ENCODE measurements at places on chromosomes 5 and 9.
A peak's percentile ranks its signal among the peaks of the same experiment; 100 is the strongest.

GRCh38 chr5:100792781-100793180, 110.3 kb downstream of the ST8SIA4 start:
- H3K4me1 ChIP-seq: no peaks in the 10 kb centered on the region
- H3K27ac ChIP-seq: no peak overlapping the region
- DNase-seq: no peak
- no peaks in the 10 kb centered on the region for H3K36me3 ChIP-seq
- no peaks in the 10 kb centered on the region for H3K27me3 ChIP-seq
- H3K4me3 ChIP-seq: no peak overlapping the region

DNA sequence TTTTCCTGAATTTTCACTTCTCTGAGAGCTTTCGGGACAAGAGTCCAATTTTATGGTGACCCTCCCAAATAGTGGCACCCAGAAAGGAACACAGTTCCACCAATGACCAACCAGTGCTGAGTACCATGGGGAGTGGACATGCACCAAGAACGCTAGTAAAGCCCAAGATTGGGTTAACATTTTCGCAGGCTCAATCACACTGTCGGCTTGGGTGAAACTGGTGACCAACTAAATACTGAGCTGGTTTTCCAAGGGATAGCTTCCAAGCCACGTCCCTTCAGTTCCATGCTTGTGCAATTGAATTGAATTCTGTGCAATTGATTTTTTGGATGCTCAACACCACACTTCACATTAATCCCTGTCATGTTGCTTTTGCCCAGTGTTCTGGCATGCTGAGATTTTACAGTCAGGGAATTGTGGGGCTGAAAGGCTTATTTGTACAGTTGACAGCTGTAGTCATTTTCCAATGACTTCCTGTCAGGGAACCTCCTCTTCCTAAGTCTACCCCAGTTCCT, 37.6 kb upstream of the TRMT10B start:
- no peak for DNase-seq
- peaks cover 36% of the 10 kb centered on the region for H3K27me3 ChIP-seq
- H3K4me3 ChIP-seq: no peak overlapping the region
- H3K36me3 ChIP-seq: no peaks in the 10 kb centered on the region
- H3K4me1 ChIP-seq: no peaks in the 10 kb centered on the region

DNA sequence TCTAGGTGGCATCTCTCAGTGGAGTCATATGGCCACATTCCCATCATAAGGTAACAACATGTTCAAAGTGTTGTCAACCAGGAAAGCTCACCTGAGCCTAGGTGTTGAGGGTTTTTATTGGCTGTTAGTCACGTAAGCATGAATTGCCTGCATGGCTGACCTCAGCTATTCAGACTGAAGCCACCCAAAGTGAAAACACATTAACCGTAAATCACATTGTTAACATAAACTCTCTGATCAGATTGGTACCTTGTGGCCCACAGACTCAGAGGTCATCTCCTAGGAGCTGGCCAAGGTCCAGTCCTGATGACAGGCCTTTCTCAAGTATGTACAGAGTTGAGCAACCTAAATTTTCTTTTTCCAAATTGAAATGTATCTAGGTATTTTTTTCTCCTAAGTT, 26.7 kb downstream of the SRFBP1 start:
- no peak for DNase-seq
- H3K4me1 ChIP-seq: peaks cover 17% of the 10 kb centered on the region
- H3K27me3 ChIP-seq: no peaks in the 10 kb centered on the region
- peaks cover 8% of the 10 kb centered on the region for H3K36me3 ChIP-seq
- no peak overlapping the region for H3K4me3 ChIP-seq

DNA sequence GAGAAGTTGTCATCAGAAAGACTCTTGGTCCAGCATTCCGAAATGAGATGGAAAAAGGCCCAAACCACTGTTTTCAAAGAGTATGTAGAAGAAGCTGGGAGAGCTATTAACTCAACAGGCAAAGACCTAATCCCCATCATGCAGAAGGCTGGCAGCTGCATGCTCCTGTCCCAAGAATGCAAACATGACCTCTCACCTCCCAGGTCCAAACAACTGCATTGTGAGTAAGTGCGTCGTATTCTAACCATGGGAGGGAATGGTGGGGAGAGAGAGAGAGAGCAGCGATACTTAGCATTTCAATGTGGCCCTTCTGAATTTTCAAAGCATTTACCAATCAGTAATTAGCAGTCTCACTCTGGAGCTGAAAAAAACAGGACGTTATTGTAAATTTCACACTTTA, 27.6 kb downstream of the TRPC7 start:
- DNase-seq: no peak
- H3K27me3 ChIP-seq: peaks cover 6% of the 10 kb centered on the region
- no peak overlapping the region for H3K27ac ChIP-seq
- H3K4me1 ChIP-seq: no peaks in the 10 kb centered on the region
- H3K4me3 ChIP-seq: no peak overlapping the region
- no peaks in the 10 kb centered on the region for H3K36me3 ChIP-seq

- H3K36me3 ChIP-seq: peaks cover 8% of the 10 kb centered on the region
- H3K27ac ChIP-seq: no peak overlapping the region
- no peaks in the 10 kb centered on the region for H3K27me3 ChIP-seq
- H3K4me3 ChIP-seq: no peak overlapping the region
- no peak for DNase-seq
Measured at GRCh38 chr9:137380606-137381005, 42.4 kb downstream of the EXD3 start.

DNA sequence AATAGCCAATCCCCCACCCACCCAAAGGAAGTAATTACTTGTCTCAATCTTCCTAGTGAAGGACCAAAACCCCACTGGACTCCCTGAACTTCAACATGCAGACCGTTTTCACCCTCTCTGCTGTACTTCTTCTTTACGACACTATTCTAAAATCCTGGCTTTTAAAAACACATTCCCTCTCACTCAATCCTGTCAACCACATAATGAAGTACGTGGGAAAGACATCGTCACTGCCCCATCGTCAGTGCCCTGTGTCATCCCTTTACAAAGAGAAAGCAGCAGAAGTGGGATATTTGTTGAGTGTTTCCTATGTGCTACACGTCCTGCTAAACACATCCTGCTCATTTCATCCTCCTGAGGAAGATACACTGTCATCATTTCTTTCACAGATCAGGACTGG, 54.2 kb downstream of the MAPKAP1 start:
- no peak overlapping the region for H3K4me3 ChIP-seq
- peak overlapping the region; percentile 62 for H3K27ac ChIP-seq
- peaks cover 91% of the 10 kb centered on the region for H3K4me1 ChIP-seq
- DNase-seq: no peak
- H3K27me3 ChIP-seq: no peaks in the 10 kb centered on the region
- H3K36me3 ChIP-seq: peaks cover 35% of the 10 kb centered on the region

- peaks cover 2% of the 10 kb centered on the region for H3K27me3 ChIP-seq
- peaks cover 57% of the 10 kb centered on the region for H3K36me3 ChIP-seq
- DNase-seq: no peak
Measured at GRCh38 chr5:39422036-39422606, 2.7 kb downstream of the DAB2 start.

DNA sequence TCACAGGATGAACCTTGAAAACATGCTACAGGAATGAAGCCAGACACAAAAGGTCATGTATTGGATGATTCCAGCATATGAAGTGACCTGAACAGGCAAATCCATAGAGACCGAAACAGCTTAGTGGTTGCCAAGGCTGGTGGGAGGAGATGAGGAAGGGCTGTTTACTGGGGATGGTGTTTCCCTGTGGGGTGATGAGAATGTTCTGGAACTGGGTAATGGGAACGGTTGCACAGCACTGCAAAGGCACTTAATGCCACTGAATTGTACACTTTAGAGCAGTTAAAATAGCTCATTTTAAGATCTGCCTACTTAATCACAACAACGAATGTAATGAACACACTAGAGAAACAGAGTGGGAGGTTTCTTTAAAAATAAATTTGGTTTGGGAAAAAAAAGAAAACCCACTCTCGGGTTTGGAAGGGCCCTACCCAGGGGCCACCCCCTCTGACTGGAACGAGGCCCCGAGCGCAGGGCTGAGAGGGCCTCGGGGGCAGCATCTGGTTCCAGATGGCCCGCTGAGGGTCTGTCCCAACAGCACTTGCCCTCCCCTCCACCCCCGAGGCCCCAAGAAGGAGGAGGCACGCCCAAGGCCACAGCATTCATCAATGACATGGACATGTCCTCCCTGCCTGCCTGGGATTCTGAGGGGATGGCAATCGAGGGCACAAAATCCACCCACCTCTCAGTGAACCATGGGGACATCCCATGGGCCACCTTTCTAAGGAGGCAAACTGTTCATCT, 31.7 kb downstream of the SARDH start:
- H3K36me3 ChIP-seq: no peaks in the 10 kb centered on the region
- peak overlapping the region; percentile 77 for H3K27ac ChIP-seq
- DNase-seq: no peak
- peaks cover 13% of the 10 kb centered on the region for H3K4me1 ChIP-seq
- peaks cover 15% of the 10 kb centered on the region for H3K27me3 ChIP-seq
- no peak overlapping the region for H3K4me3 ChIP-seq
